ENCODE measurements at places on chromosomes 7 and 10.

GRCh38 chr10:12501841-12502525, 152.6 kb downstream of the CAMK1D start:
- no peak for DNase-seq

DNA sequence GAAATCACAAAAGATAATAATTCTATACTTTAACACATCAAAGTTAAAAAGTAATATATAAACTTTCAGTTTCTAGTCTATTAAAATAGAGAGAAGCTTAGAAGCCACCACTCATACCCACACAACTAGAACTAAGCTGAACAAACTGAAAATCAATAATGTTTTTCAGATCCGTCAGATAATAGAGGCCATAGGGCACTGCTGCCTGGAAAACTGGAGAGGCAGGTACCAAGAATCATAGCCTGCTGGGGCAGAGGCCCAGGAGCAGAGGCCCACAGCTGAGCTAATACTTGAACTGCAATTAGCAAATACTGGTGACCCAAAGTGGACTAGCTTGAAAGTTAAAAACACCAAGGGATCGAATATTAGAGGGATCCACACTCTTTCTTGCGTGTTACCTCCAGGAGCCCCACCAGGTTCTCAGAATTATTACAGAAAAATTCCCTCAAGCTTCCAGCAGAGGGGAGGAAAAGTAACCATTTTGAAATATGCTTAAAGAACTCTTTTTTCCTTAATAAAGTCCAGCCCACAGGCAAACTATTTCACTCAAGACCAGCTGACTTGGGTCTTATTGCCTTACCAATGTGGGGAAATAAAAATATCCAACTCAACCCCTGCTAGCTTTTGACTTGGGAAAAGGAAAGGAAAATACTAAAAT, 774.1 kb upstream of the IGFBP3 start:
- no peak for DNase-seq

- DNase-seq: no peak
These were observed 51.7 kb downstream of the AKR1D1 start for GRCh38 chr7:138127996-138128395.

DNA sequence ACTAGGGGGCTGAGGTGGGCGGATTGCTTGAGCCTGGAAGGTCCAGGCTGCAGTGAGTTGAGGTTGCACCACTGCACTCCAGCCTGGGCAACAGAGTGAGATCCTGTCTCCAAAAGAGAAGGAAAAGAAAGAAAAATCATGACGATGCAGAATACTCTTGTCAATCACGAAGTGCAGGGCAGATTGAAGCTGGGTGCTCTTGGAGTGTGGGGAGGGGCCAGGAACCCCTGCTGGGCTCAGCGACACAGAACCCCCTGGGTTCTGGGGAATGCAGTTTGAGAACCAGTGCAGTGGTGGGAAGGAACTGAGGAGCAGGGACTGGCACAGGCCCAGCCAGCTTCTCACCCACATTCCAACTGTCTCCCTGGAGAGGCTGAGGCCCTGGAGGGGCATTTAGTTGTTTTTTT, 10.8 kb upstream of the INTS1 start:
- no peak for DNase-seq

GRCh38 chr10:103184615-103185014, 8.5 kb downstream of the NT5C2 start:
- no peak for DNase-seq

DNA sequence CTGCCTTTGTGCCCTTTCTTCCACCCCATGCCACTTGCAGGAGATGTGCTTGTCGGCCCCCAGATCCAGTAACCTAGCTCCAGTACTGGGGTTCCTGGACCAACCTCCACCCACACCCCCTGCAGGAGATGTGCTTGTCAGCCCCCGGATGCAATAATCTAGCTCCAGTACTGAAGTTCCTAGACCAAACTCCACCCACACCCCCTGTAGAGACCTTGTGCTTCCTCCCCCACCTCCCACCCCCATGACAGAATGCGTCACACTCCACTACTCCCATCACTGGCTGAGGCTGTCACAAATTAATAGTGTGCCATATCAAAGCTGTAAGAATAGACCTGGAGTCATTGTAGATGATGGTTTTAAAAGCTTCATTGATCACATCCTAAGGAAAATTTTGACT, 185.0 kb downstream of the BICC1 start:
- no peak for DNase-seq

DNA sequence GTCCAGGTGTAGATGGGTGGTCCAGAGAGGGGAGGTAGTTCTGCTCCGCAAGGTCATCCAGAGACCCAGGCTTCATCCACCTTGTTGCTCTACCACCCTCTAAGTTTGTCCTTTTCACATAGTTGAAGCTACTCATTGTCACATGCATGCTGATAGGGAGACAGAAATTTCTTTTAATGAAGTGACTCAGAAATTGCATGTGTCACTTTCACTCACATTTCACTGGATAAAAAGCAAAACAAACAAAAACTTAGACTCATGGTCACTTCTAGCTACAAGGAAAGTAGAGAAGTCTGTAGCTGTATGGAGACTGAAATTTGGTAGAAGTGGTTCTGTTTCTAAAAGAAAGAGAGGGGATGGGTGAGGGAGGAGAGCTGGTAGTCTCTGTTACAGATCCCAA, 161.9 kb downstream of the SORCS3 start:
- DNase-seq: no peak

DNA sequence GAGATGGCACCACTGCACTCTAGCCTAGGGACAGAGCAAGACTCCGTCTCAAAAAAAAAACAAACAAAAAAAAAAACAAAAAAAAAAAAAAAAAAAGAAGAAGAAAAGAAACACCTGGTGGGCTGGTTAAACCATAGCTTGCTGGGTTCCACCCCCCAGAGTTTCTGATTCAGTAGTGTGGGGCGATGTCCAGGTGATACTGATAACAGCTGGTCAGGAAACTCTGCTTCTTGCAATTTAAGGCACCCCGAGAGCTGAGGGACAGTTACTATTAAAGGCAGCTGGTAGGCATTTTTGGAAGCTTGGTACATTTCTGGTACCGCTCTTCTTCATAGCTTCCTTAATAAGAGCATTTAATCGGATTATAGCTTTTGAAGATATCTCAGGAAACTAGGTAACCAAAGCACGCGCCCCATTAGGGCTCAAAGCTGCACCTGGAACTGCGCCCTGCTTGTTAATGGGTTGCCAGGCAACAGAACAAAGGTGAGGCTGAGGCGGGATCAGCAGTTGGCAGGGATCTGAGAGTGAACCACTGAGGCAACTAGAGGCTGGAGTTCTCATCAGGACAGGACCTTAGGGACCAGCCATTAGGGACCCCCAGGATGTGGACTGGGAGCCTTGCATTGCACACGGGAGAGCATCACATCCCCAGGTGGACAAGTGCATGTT, 6.5 kb upstream of the SDK1 start:
- DNase-seq: no peak

- DNase-seq: no peak
These were observed 158.4 kb downstream of the PARD3 start for GRCh38 chr10:34656661-34657060.

DNA sequence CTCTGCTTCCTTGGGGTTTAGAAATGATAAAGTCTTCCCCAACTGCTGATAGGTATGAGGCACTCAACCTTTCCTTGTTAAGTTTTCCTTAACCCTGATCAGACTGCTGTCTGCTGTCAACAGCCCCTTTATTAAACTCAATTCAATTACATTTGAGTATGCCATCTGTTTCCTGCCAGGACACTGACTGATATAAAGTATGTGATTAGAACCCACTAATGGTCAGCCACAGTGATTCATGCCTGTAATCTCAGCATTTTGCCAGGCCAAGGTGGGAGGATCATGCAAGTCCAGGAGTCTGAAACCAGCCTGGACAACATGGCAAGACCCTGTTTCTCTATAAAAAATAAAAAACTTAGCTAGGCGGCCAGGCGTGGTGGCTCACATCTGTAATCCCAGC, 18.1 kb downstream of the BAZ1B start:
- no peak for DNase-seq

DNA sequence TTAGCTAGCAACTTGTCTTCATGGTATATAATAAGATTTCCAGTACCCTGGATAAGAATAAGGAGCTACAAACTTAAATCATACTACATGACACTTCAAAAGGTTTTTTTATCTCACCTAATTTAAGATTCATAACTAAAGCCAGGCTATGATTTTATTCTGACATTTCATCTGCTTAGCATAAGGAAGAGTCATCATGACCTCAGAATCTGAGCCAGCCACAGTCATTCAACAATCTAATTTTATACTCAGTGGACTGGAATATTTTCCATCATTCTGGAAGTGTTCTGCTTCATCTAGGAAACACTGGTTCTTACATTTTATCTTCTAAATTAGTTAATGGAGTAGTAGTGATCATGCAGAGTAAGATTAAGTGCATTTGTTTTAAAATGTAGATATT, 102.1 kb upstream of the KCND2 start:
- no peak for DNase-seq

DNA sequence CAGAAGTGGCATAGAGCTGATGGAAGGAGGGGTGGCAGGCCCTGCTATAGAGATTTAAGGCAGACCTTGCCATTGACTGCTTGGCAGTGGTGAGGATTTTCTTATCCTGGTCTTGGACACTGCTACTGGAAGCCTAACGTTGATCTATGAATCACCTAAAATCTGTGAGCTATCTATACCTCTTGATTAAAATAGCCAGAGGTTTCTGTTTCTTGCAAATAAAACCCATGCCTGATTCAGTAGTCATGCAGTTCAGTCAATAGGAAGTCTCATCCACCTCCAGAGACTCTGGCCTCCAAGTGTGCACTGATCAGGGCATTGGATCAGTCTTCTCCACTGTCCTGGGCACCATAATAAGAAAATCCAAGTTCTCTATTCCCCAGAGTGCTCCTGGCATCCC, 286.5 kb downstream of the PTEN start:
- DNase-seq: no peak

GRCh38 chr10:49152663-49153062, 18.8 kb upstream of the FAM170B start:
- no peak for DNase-seq

DNA sequence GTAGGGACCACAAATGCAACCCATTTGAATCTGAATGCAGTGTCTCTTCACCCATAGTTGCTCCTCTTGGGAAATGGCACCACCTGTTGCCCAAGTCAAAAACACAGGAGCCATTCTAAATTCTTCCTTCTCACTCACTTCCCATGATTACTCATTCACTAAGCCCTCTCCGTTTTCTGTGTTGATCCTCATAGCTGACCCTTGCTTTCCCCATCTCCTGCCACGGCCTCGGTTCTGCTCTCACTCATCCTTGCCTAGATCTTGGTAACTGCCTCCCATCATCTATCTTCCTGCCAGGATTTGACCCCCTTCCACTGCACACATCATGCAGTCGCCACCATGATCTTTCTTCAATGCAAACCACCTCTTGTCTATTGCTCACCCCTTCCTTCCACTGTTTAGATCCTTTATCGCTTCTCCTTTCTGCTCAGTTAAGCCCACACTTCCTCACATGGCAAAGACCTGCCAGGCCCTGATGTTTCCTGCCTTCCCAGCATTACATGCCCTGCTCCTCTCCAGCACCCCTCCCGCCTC, 19.0 kb upstream of the CPN1 start:
- DNase-seq: no peak

DNA sequence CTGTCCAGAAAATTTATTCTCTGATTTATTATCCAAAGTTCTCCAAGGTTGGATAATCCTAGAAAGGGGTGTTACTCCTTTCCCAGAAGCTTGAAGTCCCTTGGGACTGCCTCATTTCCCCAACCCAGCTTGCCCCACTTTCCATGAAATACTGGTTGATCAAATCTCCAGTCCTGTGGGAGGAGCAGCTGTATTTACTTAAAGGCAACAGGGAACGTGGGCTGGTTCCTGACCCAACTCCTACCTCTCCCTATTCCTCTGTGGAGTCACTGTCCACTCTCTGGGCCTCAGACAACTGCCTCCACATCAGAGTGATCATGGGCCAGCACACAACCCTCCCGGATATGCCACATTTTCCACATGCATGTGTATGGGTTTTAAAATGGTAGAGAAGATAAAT, 166.2 kb upstream of the PRR15 start:
- no peak for DNase-seq

- no peak for DNase-seq
These were observed 609.8 kb upstream of the FOXK1 start for GRCh38 chr7:4072161-4072925.

DNA sequence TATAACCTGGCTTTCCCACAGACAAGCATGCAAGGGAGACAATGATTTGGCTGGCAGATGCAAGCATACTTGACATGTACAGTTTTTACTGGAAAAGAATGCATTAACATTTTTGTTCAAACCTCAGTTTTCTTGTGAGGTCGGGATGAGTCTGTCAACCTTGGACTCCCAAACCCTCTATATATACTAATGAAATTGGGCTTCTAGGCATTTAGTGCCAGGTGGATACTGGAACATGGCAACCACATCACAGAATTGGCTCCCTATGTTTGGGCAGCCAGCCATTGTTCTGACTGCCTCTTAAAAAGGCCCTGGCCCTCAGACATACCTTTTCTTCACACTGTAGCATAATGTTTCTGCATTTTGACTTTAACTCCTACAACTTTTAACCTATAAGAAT, 39.1 kb downstream of the CDK6 start:
- DNase-seq: no peak

DNA sequence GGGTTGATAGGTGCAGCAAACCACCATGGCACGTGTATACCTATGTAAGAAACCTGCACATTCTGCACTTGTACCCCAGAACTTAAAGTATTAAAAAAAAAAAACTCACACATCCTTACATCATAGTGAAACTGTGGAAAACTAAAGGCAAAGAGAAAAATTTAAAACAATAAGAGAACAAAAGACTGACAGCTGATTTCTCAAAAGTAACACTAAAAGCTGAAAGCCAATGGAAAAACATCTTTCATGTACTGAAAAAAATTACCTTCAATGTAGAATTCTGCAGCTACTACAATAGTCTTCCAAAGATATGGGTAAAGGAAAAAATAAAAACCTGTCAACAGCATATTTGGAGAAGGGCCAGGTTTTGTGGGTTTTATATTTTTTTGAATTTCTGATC, 729.1 kb upstream of the NRP1 start:
- DNase-seq: no peak

DNA sequence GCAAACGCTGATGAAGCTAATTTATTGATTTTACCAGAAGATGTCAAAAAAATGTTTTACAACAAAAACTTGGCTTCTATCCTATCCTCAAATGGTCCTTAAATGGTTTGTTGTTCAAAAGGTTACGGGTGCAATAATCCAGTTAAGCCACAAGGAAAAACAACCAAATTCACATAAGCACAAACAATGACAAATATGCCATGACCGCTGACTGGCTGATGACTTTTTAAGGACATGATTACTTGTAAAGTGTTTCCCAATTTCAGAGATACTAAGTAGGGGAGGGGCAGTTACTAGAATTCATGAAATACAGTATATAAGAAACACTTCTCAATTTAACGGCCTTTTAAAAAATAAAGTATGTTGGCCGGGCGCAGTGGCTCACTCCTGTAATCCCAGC, 28.8 kb downstream of the ABI1 start:
- no peak for DNase-seq

DNA sequence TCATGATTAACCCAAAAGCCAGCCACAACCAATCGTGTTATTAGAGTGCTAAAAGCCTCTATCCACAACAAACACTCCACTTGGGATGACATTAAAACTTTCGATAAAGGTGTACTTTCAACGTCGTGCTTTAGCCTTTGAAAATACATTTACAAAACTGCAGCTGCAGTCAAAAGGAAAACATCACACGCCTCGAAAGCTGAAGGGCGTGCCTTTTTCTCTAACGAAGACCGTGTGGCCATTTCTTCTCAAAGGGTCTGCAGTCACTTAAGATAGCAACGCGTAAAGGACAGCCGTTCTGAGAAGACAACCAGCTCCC, 1.1 kb downstream of the ARHGAP12 start:
- DNase-seq: no peak
